ENCODE measurements at places on chromosomes 12 and 14. TPM values are rescaled to one million over a fixed set of nuclear protein-coding genes. Genes with fewer than 3 reads are reported as not detected.

DNA sequence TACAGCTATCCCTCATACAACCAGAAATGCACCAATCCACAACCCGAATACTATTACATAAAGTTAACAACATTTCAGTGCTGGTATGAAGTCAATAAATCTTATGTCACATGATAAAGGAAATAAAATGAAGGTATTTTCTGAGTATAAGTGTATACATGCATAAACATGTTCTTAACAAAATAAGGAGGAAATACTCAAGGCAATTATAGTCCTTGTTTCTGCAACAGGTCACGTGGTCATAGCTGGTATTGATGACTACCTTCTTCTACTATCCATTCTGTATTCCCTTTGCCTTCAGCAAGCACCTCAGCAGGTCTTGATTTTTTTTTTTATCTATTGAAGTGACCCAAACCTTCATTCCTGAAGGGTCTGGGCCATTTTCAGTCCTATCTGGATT, 675.6 kb downstream of the RPL10L start:
- no peak for DNase-seq
- no peaks in the 10 kb centered on the region for H3K4me1 ChIP-seq
- H3K36me3 ChIP-seq: no peaks in the 10 kb centered on the region
- H3K4me3 ChIP-seq: no peak overlapping the region

DNA sequence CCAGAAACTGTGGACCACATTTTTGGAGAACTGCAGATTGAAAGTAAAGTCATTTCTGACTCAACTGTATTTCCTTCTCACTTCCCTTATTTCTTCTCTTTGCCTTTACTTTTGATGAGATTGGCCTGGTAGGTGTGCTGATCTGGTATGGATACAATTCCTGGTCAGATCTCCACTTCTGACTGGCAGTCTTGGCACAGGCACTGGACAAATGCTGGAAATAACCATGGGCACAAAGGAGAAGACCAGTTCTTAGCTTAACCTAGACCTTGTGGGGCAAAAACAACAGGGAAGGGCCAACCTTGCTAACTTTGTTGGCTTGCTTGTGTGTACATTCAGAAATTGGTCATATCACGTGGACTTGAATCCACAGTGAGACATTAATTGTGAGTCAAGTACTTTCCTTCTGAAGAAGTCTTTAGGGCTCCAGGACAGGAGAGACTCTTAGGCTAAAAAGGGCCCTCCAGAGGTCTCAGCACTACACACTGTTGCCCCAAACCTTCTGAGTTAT, 75.0 kb downstream of the DIP2B start:
- H3K4me3 ChIP-seq: no peak overlapping the region
- H3K36me3 ChIP-seq: no peaks in the 10 kb centered on the region
- peaks cover 22% of the 10 kb centered on the region for H3K4me1 ChIP-seq
- no peak for DNase-seq
- no peaks in the 10 kb centered on the region for H3K27me3 ChIP-seq
- peak overlapping the region; percentile 53 for H3K27ac ChIP-seq

DNA sequence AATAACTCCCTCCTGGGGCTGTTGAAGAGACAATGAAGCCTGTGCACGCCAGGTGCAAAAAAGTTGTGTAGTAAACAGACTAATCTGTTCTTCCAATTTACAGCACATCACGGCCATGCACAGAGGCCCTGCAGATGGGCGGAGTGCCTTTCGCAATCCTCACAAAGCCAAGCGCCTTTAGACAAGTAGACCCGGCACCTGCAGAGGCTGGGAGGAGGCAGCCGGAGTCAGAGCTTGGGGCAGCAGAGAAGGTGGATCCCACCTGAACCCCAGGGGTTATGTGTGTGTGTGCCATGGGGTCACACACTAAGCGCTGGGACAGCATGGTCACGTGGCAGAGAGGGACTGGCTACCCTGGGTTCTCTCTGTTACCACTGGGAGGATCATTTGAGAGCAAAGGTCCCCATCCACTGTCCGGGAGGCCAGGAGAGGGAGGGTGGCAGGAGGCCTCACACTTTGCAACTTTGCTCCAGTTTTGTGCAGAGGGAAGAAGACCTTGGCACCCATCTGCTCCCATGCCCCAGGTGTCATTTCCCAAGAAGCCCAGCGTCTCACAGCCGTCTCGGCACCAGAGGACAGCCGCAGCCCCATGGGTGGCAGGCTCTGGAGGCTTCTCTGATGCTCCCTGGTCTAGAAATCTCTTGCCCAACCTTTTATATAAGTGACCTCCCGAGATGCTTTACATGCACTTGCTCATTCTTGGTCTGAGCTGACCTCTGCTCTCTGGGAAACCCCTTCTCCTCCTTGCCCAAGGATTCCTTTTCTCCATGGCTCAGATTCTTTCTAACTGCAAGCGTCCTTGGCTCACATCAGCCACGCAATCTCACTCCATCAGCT, 80.0 kb upstream of the DICER1 start:
- no peaks in the 10 kb centered on the region for H3K4me1 ChIP-seq
- no peak overlapping the region for H3K4me3 ChIP-seq
- no peaks in the 10 kb centered on the region for H3K36me3 ChIP-seq
- no peaks in the 10 kb centered on the region for H3K27me3 ChIP-seq

DNA sequence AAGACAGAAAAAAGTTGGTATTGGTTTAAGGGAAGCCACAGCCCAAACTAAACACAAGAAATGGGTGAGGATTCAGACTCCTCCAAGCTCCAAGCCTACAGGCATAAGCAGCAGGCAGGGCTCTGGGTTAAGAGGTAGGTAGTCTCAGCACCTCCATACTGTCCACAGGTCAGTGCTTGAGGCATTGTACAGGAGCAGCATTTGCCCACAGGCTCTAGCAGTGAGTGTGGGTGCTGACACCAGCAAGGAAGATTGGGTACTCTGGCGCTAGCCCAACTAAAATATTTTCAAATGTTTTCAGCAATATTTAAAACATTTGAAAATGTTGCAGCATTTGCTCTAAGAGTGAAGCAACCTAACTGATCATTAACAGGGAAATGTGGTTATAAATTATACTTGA, 33.1 kb downstream of the FERMT2 start:
- H3K27me3 ChIP-seq: no peaks in the 10 kb centered on the region
- no peak for DNase-seq
- no peaks in the 10 kb centered on the region for H3K36me3 ChIP-seq
- H3K27ac ChIP-seq: peak overlapping the region; percentile 79
- peaks cover 47% of the 10 kb centered on the region for H3K4me1 ChIP-seq
- no peak overlapping the region for H3K4me3 ChIP-seq

GRCh38 chr14:68942296-68943035, 36.6 kb downstream of the ACTN1 start:
- DNase-seq: no peak
- peak overlapping the region; percentile 14 for H3K27ac ChIP-seq
- H3K36me3 ChIP-seq: no peaks in the 10 kb centered on the region

DNA sequence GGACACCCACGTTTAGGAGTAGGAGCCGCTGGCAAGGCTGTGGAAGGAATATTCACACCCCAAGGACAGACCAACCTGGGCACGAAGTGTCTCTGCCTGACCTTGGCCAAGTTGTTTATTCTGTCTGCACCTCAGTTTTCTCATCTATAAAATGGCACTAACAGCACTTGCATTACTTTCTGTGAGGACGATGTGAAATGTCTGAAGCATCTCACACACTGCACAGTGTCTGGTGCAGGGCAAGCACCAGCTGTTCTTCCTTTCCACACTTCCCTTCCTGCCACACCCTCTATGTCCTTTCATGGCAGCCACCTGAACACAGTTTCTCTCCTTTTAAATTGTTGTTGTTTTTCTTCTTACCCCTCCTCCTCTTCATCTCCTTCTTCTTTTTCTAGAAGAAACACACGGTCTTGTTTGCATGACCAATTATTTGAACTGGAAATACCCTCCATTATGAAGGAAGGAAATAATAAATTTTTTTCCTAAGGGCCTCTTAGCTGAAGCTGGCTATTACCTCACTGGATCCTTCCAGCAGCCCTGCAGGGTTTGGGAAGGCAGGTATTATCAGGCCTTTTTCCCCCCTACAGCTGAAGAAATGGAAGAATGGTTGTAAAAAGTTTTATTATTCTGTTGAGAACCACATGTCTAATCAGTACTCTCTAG, 42.9 kb upstream of the ATP23 start:
- no peak overlapping the region for H3K4me3 ChIP-seq
- peak overlapping the region; percentile 95 for H3K27ac ChIP-seq
- peaks cover 56% of the 10 kb centered on the region for H3K4me1 ChIP-seq
- no peaks in the 10 kb centered on the region for H3K36me3 ChIP-seq
- no peaks in the 10 kb centered on the region for H3K27me3 ChIP-seq
- DNase-seq: no peak

SOAT2 gene
- 0.13 TPM for total RNA-seq

KCNC2 gene
- total RNA-seq: not detected

Measured in upper lobe of left lung (tissue), 6 donors.